ENCODE measurements at places on chromosomes 11 and 22.

DNA sequence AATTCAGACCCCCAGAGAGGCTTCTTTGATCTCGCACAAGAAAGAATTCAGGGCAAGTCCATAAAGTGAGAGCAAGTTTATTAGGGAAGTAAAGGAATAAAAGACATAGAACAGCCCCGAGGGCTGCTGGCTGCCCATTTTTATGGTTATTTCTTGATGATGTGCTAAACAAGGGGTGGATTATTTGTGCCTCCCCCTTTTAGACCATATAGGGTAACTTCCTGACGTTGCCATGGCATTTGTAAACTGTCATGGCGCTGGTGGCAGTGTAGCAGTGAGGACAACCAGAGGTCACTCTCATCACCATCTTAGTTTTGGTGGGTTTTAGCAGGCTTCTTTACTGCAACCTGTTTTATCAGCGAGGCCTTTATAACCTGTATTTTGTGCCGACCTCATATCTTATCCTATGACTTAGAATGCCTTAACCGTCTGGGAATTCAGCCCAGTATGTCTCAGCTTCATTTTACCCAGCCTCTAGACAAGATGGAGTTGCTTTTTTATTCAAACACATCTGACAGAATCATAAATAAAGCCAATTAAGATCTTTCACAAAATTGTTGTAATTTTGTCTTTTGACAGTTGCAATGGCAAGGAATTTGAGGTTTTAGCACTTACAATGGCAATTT, 7.6 kb downstream of the DDIAS start:
- DNase-seq: no peak

DNA sequence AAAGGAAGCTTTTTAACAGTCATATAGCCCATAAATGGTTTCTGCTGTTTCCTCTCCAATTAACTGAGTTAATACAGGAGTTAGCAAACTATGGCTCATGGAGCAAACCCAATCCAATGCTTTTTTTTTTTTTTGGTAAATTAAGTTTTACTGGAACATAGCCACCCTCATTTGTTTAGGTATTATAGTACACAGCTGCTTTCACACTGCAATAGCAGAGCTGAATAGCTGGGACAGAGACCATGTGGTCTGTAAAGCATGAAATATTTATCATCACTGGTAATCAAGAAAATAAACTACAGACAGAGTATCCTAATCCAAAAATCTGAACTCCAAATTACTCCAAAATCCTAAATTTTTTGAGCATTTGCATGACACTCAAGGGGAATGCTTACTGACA, 53.7 kb downstream of the RDX start:
- DNase-seq: no peak

- DNase-seq: no peak
These were observed 337.9 kb downstream of the NELL1 start for GRCh38 chr11:21007297-21007696.

GRCh38 chr11:66081505-66081904, 11.4 kb downstream of the PACS1 start:
- peak; percentile 77 for DNase-seq

Measured in DMS53 (cell line).